Uterus (tissue), 4 donors: ENCODE measurements at places on chromosomes 1 and 21. TPM values are rescaled to one million over a fixed set of nuclear protein-coding genes. Genes with fewer than 3 reads are reported as not detected.

The ARHGEF16 gene
- total RNA-seq, result 0.29 TPM

The ATP1A1 gene
- 202 TPM for total RNA-seq

The SMCP gene
- not detected for total RNA-seq

The SELP gene
- 32.3 TPM for total RNA-seq

The MAEL gene
- not detected for total RNA-seq

The USP16 gene
- total RNA-seq, result 19.0 TPM

The AKR7A3 gene
- 1.2 TPM for total RNA-seq

The KRTAP10-4 gene
- not detected for total RNA-seq

The LAPTM5 gene
- total RNA-seq, result 76.8 TPM

The CASQ1 gene
- 0.34 TPM for total RNA-seq
